Activated CD4-positive, alpha-beta T cell treated with anti-CD3 and anti-CD28 coated beads, Interleukin-2, amount 10 ng/mL, durations not matched to agents 7 days and 5 days (primary cell): ENCODE measurements at places on chromosomes 12 and 14.

DNA sequence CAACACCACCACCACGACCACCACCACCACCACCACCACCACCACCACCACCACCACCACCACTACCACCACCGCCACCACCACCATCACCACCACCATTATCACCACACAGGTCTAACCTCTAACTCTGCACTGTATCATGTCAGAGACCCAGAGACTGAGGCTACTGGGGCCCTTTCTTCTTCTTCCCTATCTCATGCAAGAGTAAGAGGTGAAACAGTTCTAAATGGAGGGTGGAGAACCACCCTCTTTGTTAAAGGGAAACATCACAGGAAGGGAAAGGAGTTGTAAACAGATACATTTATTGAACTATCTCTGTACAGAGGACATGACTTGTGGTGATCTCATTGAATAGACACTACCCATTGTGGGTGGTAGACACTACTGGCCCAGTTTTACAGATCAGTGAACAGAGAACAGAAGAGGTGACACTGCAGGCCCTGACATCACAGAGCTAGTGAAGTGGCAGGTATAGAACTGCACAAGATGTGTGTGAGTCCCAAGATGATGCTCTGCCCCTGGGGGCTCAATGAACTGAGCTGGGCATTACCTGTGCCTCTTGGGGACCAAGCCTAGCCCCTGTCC lies 91.6 kb downstream of the FOXN3 start:
- DNase-seq = no peak

GRCh38 chr14:102699416-102700110 lies 77.7 kb upstream of the TRAF3 start:
- no peak for DNase-seq

DNA sequence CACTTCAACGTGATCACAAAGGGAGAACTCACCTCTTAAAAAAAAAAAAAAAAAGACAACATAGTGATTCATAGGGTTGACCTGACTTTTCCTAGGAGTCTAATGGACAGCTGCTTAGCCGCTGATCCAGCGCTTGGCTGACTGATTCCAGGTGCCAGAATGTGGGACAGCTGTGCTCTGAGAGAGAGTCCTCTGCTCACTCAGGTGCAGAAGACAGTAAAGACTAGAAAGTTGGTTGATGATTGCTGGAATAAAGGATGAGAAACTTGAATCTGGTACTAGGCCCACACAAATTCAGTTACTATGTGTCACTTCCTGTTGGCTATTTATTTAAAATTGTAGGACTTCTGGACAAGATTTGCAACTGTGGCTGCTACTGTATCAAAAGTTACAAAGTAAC lies 229.4 kb downstream of the CHST11 start:
- DNase-seq = no peak

- DNase-seq = no peak
These were observed 27.8 kb upstream of the NEDD1 start for GRCh38 chr12:96879301-96879700.

GRCh38 chr12:125310461-125310860 lies 245.2 kb downstream of the AACS start:
- DNase-seq = no peak

DNA sequence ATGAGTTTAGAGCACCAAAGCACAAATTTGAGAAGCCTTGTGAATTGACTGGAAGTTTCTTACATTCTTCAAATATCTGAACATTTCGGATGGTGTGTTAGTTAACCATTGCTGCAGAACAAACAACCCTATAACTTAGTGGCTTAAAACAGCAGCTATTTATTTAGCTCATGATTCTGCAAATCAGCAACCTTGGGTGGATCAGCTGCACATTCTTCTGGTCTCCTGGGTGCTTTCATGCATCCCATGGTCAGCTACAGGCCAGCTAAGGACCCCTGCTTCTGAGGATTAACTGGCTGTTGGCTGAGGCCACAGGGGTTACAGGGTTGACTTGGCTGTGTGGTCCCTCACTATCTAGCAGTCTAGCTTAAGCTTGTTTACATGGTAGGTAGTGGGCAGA lies 114.0 kb upstream of the HIF1A start:
- no peak for DNase-seq

DNA sequence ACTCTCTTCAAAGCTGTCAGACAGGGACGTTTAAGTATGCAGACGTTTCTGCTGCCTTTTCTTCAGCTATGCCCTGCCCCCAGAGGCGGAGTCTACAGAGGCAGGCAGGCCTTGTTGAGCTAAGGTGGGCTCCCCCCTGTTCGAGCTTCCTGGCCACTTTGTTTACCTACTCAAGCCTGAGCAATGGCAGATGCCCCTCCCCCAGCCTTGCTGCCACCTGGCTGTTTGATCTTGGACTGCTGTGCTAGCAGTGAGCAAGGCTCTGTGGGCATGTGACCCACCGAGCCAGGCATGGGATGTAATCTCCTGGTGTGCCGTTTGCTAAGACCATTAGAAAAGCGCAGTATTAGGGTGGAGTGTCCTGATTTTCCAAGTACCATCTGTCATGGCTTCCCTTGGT lies 900.4 kb upstream of the MDGA2 start:
- DNase-seq = no peak

DNA sequence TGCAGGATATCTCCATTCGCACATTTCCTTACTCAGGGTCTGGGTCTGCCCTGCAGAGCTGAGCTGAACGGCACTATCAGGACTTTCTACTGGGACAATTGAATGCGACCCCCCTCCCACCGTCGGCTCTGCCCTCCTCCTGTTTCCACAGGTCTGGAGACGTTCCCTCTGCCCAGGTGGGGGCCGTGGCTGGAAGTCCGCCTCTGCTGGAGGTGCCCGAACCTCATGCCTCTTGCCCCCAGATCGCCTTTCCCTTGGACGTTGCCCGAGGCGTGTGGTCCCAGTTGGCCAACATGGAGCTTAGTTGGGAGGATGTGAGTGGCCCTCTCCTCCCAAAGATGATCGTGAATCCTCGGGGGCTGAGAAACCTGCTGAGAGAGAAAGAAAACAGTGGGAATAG lies 21.2 kb upstream of the KLC1 start:
- DNase-seq = no peak

GRCh38 chr14:36021030-36021422 lies 155.5 kb downstream of the PTCSC3 start:
- DNase-seq = no peak

GRCh38 chr14:23361763-23362162 lies 3.2 kb downstream of the EFS start:
- DNase-seq = no peak
